NCI-H1105 (cell line): ENCODE measurements at places on chromosomes 4 and X.

GRCh38 chr4:54779476-54780148 is 121.9 kb downstream of the KIT start:
- DNase-seq = no peak

DNA sequence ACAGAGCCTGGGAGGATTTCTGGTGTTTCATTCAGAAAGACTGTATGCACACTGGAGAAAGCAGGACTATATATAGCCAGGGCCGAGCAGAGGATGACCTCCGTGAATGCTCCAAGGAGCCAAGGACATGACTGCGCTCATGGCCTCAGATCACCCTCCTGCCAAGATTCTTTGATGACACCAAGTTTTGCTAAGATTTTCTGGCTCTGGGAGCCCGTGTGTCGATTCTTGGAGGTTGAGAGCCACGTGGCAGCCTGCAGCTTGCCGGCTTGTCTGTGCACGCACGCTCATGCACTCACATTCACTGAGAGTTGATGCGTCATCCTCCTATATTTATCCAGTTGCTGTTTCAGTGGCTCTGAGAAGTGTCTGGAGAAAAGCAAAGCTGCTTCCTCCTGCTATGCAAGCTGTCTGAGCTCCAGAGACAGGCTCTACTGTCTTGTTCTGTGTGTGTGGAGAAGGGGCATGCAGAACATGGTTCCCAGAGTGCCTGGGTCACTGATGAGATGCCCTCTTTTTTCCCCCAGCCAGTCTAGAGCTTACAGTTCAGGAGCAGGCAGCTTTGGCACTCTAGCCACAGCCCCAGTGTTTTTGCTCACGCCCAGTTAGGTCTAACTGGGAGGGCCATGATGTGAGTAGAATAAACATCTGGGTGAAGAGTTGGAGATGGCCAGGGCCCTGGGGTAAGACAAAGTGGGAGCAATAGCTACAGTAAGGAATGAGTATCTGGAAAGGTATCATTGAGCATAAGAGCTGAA is 64.9 kb upstream of the SCOC start:
- peak; percentile 43 for DNase-seq

DNA sequence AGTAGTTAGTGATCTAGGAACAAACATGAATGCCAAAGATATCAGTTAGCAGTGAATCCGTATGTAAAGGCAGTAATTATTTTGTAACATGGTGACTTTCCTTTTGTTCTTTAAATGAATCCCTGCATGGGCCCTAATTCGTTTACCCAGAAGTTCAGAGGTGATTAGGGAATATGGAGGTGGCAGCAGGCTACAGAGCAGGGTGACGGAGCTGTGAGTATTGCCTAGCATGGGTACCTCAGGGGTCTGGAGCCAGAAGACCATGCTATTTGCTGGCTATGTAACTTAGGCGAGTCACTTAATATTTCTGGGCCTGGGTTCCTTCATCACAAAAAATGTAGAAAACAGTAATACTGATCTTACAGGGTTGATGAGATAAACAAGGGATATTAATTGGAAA is 184.9 kb downstream of the ENOX2 start:
- no peak for DNase-seq

GRCh38 chr4:140088323-140088967 is 65.5 kb downstream of the MAML3 start:
- DNase-seq = no peak

GRCh38 chr4:156374069-156374468 is 420.4 kb upstream of the CTSO start:
- DNase-seq = no peak

DNA sequence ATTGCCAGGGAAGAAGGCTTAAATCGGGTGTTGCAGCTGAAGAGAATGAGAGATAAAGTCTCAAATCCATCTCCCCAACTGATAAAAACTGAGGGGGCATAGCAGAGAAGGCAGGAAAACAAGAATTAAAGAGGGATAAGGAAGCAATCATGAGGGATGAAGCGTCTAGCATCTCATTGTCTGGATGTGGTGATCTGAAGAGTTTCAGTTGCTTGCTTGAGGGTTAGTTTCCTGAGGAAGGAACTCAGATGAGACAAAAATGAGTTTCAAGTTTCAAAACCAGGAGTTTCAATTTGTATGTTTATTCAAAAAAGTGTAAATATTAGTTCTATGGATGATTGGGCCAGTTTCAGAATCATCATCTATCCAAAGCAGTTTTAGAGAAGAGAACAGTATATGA is 496.9 kb downstream of the RAB28 start:
- no peak for DNase-seq
